ENCODE measurements at places on chromosomes 5 and 9. TPM values are rescaled to one million over a fixed set of nuclear protein-coding genes. Genes with fewer than 3 reads are reported as not detected.

IL33 gene
- total RNA-seq, result 0.67 TPM

FOXE1 gene
- 0.32 TPM for total RNA-seq

PCDHA5 gene
- not detected for total RNA-seq

SUSD3 gene
- total RNA-seq, result 0.11 TPM

LHX3 gene
- total RNA-seq, result not detected

GLRA1 gene
- not detected for total RNA-seq

TSSK1B gene
- 0.14 TPM for total RNA-seq

SPINK13 gene
- total RNA-seq, result not detected

FGF18 gene
- not detected for total RNA-seq

SPATA31D3 gene
- not detected for total RNA-seq

MAMDC4 gene
- total RNA-seq, result 3.5 TPM

Data from foreskin keratinocyte (primary cell).